T-helper 2 cell treated with Interferon-gamma antibody and Interleukin-4, amounts not matched to agents 5 μg/mL and 100 μg/mL, for 36 hours (primary cell): ENCODE measurements at places on chromosomes 5 and 9.

- DNase-seq, result no peak
- peaks cover 53% of the 10 kb centered on the region for H3K4me1 ChIP-seq
- H3K27ac ChIP-seq, result no peak overlapping the region
Measured at GRCh38 chr9:111913159-111913558, 16.5 kb downstream of the UGCG start.

DNA sequence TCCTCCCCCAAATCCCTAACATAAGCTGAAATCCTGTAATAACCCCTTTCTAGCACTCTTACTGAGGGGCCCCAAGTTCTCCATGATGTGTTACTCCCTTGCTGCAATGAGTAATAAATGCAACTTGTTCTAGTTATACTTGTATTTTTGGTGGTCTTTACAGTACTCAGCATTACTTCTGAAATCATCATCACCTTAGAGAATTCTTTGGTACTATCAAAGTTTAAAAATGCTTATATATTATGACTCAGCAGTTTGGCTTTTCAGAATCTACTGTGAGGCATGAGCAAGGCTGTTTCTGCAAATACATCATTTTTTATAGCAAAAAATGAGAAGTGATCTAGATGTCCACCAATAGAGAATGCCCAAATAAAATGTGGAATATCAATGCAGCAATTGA lies 20.7 kb upstream of the ROPN1L start:
- H3K27me3 ChIP-seq, result no peaks in the 10 kb centered on the region
- peaks cover 23% of the 10 kb centered on the region for H3K4me1 ChIP-seq

DNA sequence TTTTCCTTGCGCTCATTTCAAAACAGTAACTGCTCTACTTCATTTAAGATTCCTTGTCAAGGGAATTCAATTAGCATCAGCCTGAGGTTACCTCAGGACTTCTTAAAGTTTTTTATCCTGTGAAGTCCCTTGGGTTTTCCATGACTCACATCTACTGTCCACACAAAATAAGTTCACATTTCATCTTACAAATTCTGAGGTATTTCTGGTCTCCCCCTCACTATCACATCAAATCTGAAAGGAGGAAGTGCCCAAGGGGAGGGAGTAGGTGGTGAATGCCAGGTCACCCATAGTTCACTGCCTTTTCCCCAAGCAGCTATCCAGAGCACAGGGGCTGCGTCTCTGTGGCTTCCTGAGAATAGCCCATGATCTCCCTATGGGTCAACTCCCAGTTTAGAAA lies 227.1 kb upstream of the NREP start:
- no peaks in the 10 kb centered on the region for H3K4me1 ChIP-seq
- no peak overlapping the region for H3K27ac ChIP-seq
- H3K36me3 ChIP-seq, result no peaks in the 10 kb centered on the region
- no peak for DNase-seq

GRCh38 chr5:13659391-13659790 lies 285.1 kb downstream of the DNAH5 start:
- H3K4me3 ChIP-seq, result no peak overlapping the region
- no peaks in the 10 kb centered on the region for H3K4me1 ChIP-seq
- H3K36me3 ChIP-seq, result no peaks in the 10 kb centered on the region
- no peak for DNase-seq

DNA sequence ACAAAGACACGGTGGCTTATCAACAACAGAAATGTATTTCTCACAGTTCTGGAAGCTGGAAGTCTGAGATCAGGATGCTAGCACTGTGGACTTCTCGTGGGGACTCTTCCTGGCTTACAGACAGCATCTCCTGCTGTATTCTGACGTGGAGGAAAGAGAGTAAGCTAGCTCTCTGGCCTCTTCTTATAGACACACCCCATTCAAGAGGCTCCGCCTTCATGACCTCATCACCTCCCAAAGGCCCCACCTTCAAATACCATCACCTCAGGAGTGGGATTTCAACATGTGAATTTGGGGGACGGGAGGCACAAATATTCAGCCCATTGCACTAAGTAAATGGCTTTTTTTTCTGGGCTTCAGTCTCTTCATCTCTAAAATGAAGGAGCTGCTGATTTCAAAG lies 27.6 kb downstream of the KCNMB1 start:
- no peak for DNase-seq
- H3K36me3 ChIP-seq, result no peaks in the 10 kb centered on the region
- peaks cover 4% of the 10 kb centered on the region for H3K27me3 ChIP-seq
- no peak overlapping the region for H3K27ac ChIP-seq
- no peak overlapping the region for H3K4me3 ChIP-seq

DNA sequence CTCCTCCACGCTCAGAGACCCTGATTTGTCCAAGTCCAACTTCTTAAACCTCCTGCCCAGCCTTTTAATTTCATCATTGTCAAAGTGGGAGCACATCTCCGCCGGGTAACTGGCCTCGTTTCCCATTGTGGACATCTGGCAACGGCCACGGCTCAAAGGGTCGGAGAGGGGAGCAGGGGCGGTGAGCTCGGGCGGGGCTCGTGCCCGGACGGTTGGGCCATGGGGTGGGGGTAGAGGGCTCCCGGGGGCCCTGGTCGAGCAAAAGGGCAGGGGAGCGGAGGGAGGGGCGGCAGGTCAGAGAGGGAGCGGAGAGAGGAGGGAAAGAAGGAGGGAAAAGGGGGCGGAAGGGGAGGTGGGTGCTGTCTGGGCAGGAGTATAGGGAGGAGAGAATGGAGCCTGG lies at the start of gene PPP3R2:
PPP3R2 (minus strand) TSS at position 174 of the 400 bp plus-strand sequence; CDS start at position 126, 48 bp downstream.
- no peak within 1 kb of the TSS for H3K27ac ChIP-seq
- H3K36me3 ChIP-seq, result no peaks in the 10 kb centered on the region
- no peaks in the 10 kb centered on the region for H3K4me1 ChIP-seq
- no peak for DNase-seq

GRCh38 chr5:68464424-68464823 lies 248.9 kb downstream of the PIK3R1 start:
- no peak overlapping the region for H3K4me3 ChIP-seq
- peak; percentile 75 for DNase-seq
- H3K27ac ChIP-seq, result no peak overlapping the region
- H3K36me3 ChIP-seq, result no peaks in the 10 kb centered on the region
- peaks cover 7% of the 10 kb centered on the region for H3K27me3 ChIP-seq

DNA sequence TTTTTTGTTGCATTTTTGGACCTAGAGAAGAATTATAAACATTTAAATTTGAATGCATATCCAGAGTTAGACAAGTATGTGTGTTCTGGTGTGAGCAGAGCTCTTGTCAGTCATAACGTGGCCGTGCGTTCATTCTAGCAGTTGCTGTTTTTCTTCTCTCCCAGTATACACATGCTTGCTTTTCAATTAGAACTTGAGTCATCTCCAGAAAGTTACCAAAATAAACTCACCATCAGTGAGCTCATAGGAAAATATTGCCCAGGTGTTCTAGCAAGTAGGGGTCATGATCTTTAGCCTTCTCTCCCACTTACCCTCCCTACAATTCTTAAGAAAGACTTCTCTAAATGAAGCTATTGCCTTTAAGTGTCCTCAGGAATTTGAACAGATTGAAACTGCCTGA lies 247.5 kb upstream of the TUT7 start:
- no peaks in the 10 kb centered on the region for H3K4me1 ChIP-seq
- no peaks in the 10 kb centered on the region for H3K27me3 ChIP-seq
- DNase-seq, result no peak
- no peak overlapping the region for H3K27ac ChIP-seq
- no peaks in the 10 kb centered on the region for H3K36me3 ChIP-seq

GRCh38 chr5:180323160-180323559 lies 30.0 kb downstream of the GFPT2 start:
- H3K4me3 ChIP-seq, result no peak overlapping the region
- DNase-seq, result no peak

DNA sequence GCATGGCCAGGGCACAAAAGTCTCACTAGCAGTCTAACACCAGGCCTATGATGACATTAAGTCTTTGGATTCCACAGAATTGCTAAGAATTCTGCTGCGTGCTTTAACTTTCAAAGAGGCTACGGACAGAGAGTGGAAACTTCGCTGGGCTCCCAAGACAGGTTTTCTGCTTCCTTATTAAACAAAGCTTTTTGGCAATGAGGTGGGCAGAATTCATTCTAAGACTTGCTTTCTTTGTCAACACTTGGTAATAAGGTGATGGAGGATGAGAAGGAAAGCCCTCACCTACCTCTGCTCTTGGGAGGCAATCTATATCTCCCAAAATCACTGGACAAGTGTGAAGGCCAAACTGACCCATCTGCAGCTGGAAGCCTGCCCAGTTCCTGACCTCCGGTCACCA lies 231.9 kb downstream of the ATPSCKMT start:
- no peaks in the 10 kb centered on the region for H3K36me3 ChIP-seq
- H3K27me3 ChIP-seq, result no peaks in the 10 kb centered on the region
- no peak overlapping the region for H3K27ac ChIP-seq
- H3K4me1 ChIP-seq, result no peaks in the 10 kb centered on the region

DNA sequence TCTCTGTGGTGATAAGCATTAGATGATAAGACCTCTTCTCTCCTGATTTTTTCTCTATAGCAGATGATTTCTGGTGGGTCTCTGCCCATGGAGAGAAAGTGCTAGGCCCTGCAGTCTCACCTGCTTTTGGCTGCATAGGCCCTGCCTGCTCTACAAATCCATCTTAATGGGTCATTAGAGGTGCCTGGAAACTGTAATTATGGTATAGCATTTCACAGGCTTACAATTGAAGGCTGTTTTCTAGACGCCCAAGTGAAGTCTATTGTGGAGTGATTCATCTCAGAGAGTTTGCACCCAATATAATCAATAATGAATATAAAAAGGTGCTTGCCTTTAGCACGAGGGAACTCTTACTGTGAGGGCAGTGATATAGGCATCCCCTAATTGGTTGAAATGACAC lies 33.8 kb downstream of the NEUROG1 start:
- no peaks in the 10 kb centered on the region for H3K4me1 ChIP-seq

DNA sequence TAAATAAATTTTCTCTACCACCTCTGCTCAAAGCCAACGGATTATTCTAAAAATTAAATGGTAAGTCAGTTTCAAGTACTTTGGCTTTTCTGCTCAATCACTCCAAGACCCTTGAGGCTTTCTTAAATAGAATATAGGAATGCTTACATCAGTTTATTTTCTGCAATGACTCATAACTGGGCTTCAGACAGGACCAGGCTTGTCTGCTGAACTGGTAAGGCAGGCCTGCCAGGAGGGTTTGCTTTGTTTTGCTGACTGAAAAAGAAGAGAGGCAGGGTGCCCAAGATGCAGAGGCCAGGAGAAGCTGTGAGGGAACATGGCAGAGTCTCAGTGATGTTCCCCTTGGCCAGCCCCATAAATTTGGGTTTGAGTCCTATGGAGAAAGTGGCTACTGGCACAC lies 60.3 kb upstream of the EPB41L4A start:
- no peak overlapping the region for H3K4me3 ChIP-seq
- no peaks in the 10 kb centered on the region for H3K36me3 ChIP-seq
- H3K27ac ChIP-seq, result no peak overlapping the region
- no peaks in the 10 kb centered on the region for H3K4me1 ChIP-seq
- H3K27me3 ChIP-seq, result no peaks in the 10 kb centered on the region
- DNase-seq, result no peak

GRCh38 chr9:134897584-134898170 lies 17.1 kb downstream of the FCN2 start:
- H3K27me3 ChIP-seq, result peaks cover 2% of the 10 kb centered on the region
- no peak overlapping the region for H3K27ac ChIP-seq
- H3K4me3 ChIP-seq, result no peak overlapping the region
- no peak for DNase-seq

- H3K4me3 ChIP-seq, result no peak overlapping the region
- no peaks in the 10 kb centered on the region for H3K36me3 ChIP-seq
- DNase-seq, result no peak
- H3K27me3 ChIP-seq, result peaks cover 8% of the 10 kb centered on the region
- no peak overlapping the region for H3K27ac ChIP-seq
- no peaks in the 10 kb centered on the region for H3K4me1 ChIP-seq
Measured at GRCh38 chr5:126519637-126520592, 75.1 kb downstream of the ALDH7A1 start.

- no peaks in the 10 kb centered on the region for H3K36me3 ChIP-seq
- no peak overlapping the region for H3K4me3 ChIP-seq
- no peak overlapping the region for H3K27ac ChIP-seq
Measured at GRCh38 chr5:88544136-88544645, 275.5 kb upstream of the TMEM161B start.

GRCh38 chr9:14746626-14747025 lies 24.1 kb upstream of the CER1 start:
- H3K4me1 ChIP-seq, result no peaks in the 10 kb centered on the region
- peaks cover 19% of the 10 kb centered on the region for H3K27me3 ChIP-seq
- no peak for DNase-seq
- no peak overlapping the region for H3K4me3 ChIP-seq

DNA sequence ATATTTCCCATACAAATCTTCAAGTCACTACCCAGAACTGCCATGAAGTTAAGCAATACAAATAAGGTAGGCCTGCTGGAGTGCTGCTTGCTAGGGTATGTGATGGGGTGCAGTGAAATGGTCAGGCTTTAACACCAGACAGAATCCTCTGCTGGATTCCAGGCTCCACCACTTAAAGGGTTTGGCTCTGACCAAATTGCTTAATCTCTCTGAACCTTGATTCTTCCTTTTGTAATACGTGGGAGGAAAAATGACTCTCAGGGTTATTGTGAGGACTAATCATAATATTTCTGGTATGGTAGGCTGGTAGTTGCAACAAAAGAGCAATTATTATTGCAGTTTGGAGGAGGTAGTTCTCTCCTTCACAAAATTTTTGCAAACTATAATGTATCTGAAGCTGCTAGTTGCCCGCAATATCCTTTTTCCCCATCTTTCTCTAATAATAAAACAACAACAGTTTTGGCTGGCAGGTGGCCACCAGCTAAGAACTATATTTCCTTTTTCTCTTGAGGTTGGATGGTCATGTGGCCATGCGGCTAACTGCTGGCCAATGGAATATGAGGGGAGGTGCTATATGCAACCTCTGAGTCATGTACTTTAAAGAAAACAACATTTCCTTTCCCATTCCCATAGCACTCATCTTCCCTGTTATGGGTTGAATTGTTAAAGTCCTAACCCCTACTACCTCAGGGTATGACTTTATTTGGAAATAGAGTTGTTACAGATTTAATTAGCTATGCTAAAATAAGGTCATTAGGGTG lies 44.1 kb downstream of the CCL28 start:
- no peak for DNase-seq
- peaks cover 15% of the 10 kb centered on the region for H3K36me3 ChIP-seq
- H3K27me3 ChIP-seq, result peaks cover 4% of the 10 kb centered on the region

- no peaks in the 10 kb centered on the region for H3K27me3 ChIP-seq
- no peak overlapping the region for H3K27ac ChIP-seq
- no peak for DNase-seq
- no peaks in the 10 kb centered on the region for H3K36me3 ChIP-seq
Measured at GRCh38 chr5:12246036-12246435, 341.8 kb upstream of the CTNND2 start.
